ENCODE measurements at places on chromosomes 2 and 18.

DNA sequence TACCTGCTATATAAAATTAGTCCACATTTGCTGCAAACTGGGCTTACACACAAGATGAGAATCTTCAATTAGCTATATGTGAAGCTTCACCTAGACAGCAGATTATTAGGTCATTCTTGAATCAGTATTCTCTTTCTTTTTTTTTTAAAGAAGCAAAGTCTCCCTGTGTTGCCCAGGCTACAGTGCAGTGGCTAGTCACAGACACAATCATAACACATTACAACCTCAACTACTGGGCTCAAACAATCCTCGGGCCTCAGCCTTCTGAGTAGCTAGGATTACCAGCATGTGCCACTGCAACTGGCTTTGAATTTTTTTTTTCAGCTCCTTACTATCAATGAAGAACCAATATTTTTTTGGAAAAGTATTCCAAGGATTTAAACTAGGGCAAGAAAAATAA lies 30.5 kb downstream of the OLA1 start:
- DNase-seq, result no peak

DNA sequence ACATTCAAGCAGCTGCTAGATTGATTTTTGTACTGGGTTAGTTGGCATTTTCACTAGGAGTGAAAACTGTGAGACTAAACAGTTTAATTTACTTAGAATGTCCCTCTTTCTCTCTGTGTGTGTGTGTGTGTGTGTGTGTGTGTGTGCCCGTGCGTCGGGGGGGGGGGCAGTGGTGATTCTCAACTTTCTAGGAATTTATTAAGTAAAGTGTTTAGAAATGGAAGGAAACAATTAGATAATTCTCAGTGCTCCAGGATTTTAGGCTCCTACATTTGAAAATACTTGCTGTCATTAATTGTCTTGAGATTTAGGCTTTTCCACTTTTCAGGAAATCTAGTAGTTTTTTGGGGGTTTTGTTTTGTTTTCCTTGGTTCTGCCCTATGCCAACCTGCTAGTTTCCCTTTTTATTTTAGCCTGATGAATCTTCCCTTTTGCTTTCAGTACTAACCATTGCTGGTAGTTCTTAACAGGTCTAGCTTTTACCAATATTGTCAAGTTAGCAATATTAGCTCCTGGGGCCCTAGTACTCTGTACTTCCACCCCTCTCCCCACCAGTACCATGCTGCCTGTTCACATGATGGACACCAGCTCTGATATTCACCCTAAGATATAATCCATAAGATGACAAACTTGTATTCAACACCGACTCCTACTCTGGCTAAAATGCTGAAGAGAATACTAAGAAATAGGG lies 4.9 kb downstream of the EPAS1 start:
- DNase-seq, result no peak

- no peak for DNase-seq
Measured at GRCh38 chr2:124258140-124258880, 233.2 kb downstream of the CNTNAP5 start.

GRCh38 chr18:48800876-48801727 lies 149.7 kb downstream of the SMAD7 start:
- no peak for DNase-seq

DNA sequence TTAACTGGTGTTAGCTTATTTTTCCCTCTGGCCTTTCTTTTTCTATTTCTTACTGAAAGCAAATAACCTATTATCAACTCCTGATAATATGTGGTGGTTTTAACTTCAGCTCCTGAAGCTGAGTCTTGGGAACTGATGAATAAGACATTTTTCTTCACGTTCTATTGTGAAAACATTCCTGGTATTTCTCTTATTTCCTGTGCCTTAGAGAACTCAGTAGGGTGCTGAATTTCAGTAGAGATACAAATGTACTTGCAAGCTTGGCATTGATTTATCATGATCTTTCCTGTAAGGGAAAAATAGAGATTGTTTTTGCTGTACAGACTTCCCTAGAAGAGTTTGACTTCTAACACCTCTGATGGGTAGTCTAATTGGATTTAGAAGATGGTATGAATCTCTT lies 52.8 kb upstream of the DCC start:
- no peak for DNase-seq

DNA sequence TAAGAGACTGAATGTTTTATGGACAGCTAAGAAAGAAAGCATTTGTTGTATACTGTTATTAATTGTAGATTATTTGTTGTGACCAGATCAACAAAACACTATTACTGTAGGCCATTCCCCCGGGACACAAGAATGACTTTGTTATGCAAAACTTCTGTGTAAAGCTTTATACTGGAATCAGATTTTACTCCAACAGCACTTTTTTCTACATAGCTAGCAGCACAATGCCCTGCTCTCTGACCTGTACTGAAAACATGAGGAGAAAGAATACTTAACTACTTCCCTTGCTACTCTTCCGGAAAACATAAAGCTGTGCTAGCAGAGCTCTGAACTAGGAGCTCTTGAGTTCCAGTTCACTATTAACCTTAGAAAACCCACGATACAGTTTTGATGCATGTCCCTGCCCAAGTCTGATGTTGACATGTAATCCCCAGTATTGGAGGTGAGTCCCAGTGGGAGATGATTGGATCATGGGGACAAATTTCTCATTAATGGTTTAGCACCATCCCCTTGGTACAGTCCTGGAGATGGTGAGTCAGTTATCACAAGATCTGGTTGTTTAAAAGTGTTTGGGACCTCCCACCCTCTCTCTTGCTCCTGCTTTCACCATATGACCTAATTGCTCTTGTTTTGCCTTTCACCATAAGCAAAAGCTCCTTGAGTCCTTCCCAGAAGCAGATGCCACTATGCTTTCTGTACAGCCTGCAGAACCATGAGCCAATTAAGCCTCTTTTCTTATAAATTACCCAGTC lies 601.1 kb upstream of the PIK3C3 start:
- DNase-seq, result no peak

DNA sequence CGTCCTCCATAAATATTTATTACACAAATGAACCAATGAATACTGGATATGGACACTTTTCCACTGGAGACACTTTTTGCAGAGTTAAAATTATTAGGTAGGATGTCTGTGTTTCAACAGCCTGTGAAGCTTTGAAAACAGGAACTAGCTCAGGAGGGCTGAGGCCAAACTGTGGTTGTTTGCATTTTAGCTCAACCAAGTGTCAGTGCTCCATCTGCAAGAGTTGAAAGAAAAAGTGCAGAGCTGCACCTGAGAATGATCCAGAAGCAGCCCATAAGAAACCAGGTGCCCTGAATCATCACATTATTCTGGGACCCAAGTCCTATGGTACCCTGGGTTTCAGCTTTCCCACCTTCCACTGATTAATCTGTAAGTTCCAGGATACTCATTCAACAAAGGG lies 180.4 kb downstream of the TRIB2 start:
- no peak for DNase-seq

GRCh38 chr2:212484563-212485080 lies 54.0 kb downstream of the ERBB4 start:
- no peak for DNase-seq

GRCh38 chr2:180482696-180483095 lies 475.6 kb upstream of the CWC22 start:
- DNase-seq, result no peak

GRCh38 chr18:68764016-68764415 lies 33.9 kb upstream of the CCDC102B start:
- DNase-seq, result no peak

GRCh38 chr18:72232644-72233043 lies 311.5 kb downstream of the CBLN2 start:
- no peak for DNase-seq
